ENCODE measurements at places on chromosomes 5 and 9.

GRCh38 chr5:137708796-137709559, 26.9 kb downstream of the KLHL3 start:
- DNase-seq, result no peak

DNA sequence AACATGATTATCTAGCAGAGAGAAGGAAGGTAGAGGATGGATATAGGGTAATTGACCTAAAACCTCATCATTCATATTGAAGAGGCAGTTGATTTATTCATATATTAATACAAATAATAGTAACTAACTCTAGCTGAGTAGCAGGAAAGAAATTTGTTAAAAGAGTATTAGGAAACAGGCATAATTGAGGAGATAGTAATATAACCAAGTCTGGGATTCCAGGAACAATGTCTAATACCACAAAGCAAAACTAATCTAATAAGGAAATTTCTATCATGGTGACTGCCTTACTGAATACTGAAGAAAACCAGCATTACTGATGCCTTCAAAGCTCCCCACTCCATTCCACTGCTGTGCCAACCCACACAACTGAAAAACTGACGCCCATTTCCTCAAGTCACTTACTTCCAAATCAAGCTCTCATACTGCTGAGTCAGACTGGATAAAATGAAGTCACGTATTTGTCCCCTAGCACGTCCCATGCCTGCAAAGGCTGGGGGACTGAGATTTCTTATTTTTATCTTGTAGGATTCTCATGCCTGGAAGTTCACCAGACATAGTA, 153.9 kb downstream of the SMC2 start:
- no peak for DNase-seq

DNA sequence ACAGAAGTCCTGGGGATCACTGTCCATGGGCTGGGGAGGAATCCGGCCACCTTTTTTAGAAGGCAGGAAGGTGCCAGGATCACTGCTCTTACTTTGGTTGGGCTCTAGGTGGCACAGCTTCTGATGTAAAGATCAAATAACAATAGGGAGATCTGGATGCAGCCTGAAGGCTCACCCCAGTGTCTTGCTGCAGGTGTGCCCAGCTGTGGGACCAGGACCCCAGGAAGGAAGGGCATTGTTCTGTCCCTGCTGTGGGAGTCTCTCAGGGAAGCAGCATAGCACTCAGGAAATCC, 69.6 kb downstream of the DAB2IP start:
- DNase-seq, result no peak

GRCh38 chr5:44933686-44934085, 124.9 kb downstream of the MRPS30 start:
- DNase-seq, result no peak

DNA sequence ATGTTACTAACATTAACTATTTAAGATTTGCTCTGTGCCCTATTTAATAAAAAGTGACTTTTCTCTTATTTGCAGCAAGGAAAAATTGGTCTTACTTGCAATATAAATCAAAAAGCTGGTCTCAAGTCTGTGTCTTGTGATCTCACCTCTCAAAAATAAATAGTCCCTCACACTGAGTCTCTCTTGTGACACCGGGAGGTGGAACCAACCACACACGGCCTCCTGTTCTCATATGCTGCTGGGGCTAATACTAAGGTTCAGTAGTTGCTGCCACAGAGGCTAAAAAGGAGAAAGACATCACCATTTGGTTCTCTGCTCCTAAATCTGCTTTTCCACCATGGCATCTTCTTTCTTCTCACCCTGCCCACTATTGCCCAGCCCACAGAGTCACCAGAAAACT, 175.8 kb upstream of the FTMT start:
- no peak for DNase-seq

GRCh38 chr5:160452036-160452435, 30.4 kb downstream of the PTTG1 start:
- no peak for DNase-seq

DNA sequence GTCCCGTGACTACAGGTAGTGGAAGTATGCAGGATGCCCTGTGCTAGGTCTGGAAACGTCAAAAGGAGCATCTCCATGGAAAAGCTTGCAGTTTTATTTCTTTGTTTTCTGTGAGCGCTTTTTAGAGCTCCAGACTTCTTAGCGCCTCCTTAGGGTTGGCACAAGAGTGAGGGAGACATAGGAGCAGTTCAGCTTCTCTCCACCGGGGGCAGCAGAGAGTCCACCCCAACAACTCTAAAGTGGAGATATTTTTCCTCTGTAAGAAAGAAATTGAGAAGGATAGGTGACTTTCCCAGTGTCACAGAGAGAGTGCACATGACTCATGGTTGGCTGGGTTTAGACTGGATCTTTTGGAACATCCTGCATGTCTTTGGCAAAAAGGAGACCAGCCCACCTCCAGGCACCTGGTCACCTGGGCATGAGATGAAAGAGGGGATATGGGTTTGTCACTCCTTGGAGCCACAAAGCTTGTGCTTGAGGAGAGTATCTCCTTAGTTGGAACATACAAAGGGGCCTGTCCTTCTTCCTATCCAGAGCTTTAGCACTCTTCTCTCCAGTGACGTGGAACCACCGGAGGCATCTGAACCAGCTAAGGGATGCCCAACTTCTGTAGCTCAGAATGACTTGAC, 637.7 kb downstream of the SEMA5A start:
- DNase-seq, result no peak

DNA sequence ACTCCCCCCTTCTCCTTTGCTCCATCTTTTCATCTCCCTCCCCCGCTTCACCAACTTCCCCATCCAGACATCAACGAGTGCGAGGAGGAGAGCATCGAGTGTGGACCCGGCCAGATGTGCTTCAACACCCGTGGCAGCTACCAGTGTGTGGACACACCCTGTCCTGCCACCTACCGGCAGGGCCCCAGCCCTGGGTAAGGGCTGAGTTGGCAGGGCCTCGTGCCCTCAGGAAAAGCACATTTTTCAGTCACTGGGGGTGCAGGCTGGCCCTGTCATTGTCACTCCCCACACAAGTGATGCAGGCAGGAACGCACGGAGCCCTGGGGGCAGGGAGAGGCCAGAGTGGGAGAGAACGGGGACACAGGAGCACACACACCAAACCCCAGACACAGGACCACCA, 12.4 kb upstream of the ASS1 start:
- no peak for DNase-seq

- DNase-seq, result no peak
Observed at GRCh38 chr5:81834021-81834660, 83.2 kb upstream of the SSBP2 start.

- no peak for DNase-seq
Observed at GRCh38 chr5:41736641-41737040, 133.6 kb downstream of the OXCT1 start.

GRCh38 chr9:529731-530130, 311.8 kb upstream of the DMRT1 start:
- no peak for DNase-seq

DNA sequence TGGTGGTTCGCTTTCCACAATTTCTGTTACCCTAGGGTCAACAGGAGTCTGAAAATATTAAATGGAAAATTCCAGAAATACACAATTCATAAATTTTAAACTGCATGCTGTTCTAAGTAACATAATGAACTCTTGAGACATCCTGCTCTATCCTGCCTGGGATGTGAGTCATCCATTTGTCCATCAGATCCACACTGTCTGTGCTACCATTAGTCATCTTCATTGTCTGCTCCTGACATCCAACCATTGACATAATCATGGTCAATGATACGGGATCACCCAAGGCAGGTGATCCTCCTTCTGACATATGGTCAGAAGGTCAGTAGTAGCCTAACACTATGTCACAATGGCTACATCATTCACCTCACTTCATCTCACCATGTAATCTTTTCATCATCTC, 276.7 kb upstream of the KIF2A start:
- DNase-seq, result no peak

DNA sequence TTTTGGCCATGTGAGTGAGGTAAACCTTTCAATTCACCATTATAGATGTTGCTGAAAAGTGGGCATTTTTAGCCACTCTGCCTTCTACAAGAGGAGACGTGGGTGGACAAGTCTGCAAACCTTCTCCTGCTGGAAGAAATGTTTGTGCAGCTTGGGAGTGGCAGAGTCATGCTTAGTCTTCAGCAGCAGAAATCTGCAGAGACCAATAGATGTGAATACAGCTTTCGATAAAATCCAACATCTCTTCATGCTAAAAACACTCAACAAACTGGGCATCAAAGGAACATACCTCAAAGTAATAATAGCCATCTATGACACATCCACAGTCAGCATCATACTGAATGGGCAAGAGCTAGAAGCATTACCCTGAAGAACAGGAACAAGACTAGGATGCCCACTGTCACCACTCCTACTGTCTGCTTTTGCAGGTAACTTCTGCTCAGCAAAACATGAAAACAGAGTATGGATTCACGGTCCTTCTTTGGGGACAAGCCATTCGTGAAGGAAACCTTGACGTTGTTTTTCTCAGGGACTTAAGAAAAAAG, 91.3 kb downstream of the RALGPS1 start:
- DNase-seq, result no peak

GRCh38 chr9:17990602-17991001, 411.7 kb downstream of the SH3GL2 start:
- no peak for DNase-seq

DNA sequence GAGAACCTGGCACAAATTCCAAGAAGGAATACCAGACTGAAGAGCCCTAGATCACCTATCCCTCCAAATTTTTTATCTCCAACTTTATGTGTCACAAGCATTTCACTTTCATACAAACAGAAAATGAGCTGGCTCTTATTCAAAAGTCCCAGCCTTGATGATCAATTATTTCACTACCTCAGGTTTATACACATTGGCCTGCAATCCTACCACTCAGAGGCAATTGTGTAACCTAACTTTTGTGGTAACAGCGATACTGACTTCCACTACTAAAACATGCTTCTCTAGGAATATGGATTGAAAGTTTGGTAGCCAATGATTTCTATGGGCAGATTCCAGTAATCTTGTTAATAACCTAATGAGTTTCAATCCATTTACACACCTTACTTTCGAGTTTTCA, 10.5 kb downstream of the RNF38 start:
- no peak for DNase-seq

GRCh38 chr5:159601216-159601615, 270.9 kb upstream of the IL12B start:
- DNase-seq, result no peak

DNA sequence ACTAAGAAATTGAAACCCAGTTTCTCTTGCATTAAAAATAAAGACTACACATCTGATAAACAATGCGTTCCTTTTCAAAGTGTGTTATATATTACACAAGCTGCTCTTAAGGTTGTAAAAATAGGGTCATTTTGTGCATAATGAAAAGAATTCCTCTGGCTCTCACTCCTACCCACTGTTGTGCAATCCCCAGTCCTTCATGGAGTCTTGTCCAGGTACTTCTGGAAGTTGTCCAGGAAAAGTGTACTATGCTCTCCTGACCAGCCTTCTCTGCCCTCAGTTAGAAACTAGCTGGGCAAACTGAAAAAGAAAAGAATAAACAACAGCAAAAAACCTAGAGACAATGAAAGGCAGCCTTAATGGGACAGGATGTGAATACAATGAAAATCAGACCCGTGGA, 345.5 kb upstream of the PAPPA start:
- no peak for DNase-seq

DNA sequence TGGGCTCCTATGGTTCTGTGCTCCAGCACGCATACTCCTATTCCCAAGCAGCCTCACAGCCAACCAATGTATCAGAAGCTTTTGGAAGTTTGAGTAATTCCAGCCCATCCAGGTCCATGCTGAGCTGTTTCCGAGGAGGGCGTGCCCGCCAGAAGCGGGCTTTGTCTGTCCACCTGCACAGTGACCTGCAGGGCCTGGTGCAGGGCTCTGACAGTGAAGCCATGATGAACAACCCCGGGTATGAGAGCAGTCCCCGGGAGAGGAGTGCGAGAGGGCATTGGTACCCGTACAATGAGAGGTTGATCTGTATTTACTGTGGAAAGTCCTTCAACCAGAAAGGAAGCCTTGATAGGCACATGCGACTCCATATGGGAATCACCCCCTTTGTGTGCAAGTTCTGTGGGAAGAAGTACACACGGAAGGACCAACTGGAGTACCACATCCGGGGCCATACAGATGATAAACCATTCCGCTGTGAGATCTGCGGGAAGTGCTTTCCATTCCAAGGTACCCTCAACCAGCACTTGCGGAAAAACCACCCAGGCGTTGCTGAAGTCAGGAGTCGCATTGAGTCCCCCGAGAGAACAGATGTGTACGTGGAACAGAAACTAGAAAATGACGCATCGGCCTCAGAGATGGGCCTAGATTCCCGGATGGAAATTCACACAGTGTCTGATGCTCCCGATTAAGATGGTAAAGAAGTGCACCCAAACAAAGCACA, 19.9 kb downstream of the ZBTB34 start:
- no peak for DNase-seq

DNA sequence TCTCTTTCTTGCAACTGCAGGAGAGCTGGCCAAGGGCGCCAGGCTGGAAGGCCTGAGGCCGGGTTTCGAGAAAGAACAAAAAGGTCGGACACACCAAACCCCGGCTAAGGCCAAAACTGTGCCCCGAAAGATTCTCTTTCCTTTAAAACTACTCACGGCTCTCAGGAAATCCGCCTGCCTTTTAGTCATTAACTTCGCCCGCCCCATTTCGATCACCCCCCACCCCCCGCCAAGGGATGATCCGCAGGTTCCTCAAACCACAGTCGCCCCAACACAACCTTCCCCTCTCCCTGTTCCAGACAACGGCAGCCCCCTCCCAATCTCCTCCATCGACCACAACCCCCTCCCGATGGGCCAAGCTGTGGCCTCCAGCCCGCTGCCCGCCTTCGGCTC, 536 bp downstream of the FEM1C start:
- DNase-seq, result peak; percentile 17

- DNase-seq, result no peak
Observed at GRCh38 chr5:74530326-74531050, 110.0 kb downstream of the ENC1 start.

DNA sequence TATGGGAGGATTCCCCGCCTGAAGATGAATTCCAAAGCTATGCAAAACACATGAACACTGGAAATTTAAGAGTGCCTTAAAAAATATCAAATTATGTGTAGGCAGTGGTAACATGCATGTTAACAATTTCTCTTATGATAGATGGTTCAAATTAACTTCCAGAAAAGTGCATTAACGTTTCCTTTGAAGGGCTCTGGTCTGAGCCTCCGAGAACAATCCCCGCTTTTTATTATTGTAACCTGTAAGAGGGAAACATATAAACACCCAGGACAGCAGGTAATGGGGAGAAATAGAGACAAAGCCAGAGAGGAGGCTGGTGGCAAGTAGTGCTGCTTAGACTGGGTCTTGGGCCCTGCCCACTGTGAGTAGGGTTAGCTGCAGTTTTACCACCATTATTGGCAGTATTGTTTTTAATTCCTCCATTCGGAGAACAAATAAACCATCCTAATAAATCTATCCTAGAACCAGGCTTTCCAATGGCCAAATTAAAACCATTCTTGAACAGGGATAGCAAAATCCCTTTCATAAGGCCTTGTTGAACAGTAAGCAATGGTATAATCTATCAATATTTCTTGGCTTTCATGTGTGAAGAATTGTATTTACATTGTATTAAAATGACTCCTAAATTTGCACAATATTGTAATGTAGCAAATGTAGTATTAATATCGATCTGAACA, 6.3 kb downstream of the NR2F1 start:
- DNase-seq, result no peak

- no peak for DNase-seq
Observed at GRCh38 chr9:78262655-78263054, 26.8 kb downstream of the CEP78 start.

GRCh38 chr5:13932011-13932410, 12.5 kb downstream of the DNAH5 start:
- no peak for DNase-seq
